ENCODE measurements at places on chromosomes 11 and 22.

GRCh38 chr11:123413636-123414035 is 16.4 kb upstream of the GRAMD1B start:
- peak; percentile 22 for DNase-seq

- DNase-seq = no peak
These were observed 11.5 kb downstream of the PARVG start for GRCh38 chr22:44192098-44192815.

DNA sequence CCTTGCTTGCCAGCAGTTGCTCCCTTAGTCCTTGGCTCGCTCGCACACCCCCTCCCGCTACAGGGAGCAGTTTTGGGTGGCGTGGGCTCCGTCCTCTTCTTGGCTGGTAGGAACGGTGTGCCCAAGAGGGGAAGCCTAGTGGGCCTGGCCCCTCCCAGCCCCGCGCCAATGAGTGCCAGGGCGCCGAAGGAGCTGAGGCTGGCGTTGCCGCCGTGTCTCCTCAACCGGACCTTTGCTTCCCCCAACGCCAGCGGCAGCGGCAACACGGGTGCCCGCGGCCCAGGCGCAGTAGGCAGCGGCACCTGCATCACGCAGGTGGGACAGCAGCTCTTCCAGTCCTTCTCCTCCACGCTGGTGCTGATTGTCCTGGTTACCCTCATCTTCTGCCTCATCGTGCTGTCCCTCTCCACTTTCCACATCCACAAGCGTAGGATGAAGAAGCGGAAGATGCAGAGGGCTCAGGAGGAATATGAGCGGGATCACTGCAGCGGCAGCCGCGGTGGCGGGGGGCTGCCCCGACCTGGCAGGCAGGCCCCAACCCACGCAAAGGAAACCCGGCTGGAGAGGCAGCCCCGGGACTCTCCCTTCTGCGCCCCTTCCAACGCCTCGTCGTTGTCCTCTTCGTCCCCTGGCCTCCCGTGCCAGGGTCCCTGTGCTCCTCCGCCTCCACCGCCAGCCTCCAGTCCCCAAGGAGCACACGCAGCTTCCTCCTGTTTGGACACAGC is 1.6 kb downstream of the C11orf87 start:
- peak; percentile 4 for DNase-seq

- DNase-seq = no peak
These were observed 41.4 kb upstream of the PHF21A start for GRCh38 chr11:46162700-46163099.

- DNase-seq = no peak
These were observed 776.0 kb upstream of the ARHGAP42 start for GRCh38 chr11:99911116-99911515.
